ENCODE measurements at places on chromosomes 1 and 21.
A peak's percentile ranks its signal among the peaks of the same experiment; 100 is the strongest.

GRCh38 chr1:116476321-116476720 is 94.5 kb downstream of the CD58 start:
- DNase-seq, result no peak

GRCh38 chr1:54408147-54409066 is 2.2 kb upstream of the SSBP3 start:
- DNase-seq, result no peak

DNA sequence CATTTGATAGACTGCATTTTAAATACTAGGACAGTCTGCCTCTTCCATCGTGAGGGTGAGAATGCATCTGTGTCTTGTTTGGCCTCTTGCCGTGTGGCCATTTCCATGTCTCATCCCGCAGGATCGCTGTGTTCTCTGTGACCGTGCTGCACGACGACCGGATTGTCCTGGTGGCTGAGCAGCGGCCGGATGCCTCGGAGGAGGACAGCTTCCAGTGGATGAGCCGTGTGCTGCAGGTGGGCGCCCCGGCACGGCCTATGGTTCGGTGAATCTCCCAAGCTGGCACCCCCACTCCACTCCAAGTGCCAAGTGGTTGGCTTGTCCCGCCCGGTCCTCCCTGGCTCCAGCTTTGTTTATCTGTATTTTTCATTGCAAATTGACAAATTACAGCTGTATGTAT is 55.2 kb downstream of the S100B start:
- no peak for DNase-seq

GRCh38 chr1:89702520-89703045 is 69.7 kb downstream of the LRRC8C start:
- DNase-seq, result no peak

GRCh38 chr1:227434808-227435444 is 116.6 kb upstream of the CDC42BPA start:
- DNase-seq, result no peak

- no peak for DNase-seq
Observed at GRCh38 chr1:14539309-14539708, 59.2 kb upstream of the KAZN start.

DNA sequence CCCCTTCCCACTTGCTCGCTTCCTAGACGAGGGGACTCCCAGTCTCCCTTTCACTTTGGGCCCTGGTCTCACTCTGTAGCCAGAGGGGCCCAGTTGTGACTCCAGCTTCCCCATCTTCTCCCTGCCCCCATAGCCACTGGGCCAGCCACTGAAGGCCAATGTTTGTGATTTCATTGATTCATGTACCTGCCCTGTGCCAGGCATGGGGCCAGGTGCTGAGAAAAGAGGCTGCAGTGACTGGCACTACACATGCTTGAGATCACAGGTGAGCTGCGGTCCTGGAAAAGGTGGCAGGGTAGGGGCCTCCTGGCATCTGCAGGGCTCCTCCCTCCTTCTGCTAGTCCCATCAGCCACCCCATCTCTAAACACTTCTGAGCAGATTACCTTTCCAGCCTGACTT is 345.3 kb upstream of the VAMP3 start:
- DNase-seq, result no peak

GRCh38 chr1:26831059-26831458 is 4.6 kb downstream of the ZDHHC18 start:
- DNase-seq, result no peak

DNA sequence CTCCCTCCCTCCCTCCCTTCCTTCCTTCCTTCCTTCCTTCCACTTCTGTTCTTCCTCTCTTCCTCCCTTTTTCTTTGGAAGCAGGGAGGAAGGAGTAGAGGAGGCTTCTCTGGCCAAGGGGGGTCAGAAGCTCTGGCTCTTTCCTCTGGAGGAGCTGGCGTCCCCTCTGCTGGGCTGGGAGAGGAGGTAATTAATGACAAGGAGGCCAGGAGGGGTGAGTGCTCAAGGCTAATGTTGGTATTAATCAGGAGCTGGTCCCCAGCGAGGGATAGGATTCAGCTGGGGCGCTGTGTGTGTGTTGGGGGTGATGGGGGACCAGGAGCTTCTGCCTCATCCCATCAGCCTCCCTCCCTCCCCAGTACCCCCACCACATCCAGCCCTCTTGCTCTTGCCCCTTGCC is 6.2 kb upstream of the PEAR1 start:
- DNase-seq, result no peak

GRCh38 chr1:38061290-38061689 is 14.7 kb upstream of the POU3F1 start:
- no peak for DNase-seq

DNA sequence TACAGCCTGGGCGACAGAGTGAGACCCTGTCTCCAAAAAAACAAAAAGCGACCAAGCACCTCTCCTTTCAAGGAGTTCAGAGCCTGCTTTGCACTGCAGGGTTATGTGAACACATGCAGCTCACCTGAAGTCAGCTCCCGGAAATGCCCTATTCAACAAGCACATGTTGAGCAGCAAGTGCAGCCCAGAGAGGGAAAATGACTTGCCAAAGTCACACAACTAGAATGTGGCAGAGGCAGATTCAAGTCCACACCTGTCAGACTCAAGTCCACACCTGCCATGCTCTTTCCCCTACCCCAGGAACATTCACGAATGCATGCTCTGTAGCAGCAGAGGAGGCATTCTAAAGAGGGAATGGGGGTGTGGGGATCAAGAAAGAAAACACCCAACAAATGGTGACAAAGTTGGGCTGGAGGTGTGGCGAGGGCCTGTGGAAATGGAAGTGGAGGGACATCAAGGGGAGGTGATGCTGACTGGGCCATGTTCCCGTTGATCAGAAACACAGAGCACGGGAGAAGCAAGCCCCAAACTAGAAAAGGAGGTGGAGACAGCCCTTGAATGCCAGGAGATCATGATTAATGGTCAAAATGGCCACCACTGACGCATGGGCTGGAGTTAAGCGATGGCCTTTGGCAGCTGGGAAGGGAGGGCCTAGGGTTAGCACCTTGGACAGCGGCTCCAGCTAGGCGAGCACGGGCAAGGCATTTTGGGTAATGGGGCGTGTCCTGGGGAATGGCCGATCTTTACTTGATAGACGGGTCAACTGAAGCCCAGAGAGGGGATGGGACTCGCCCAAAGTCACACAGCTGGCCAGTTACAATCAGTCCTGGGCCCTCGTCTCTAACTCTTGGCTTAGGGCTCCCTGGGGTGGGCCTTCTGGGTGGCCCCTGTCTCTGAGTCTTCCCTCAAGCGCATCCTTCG is 21.5 kb downstream of the RAP1GAP start:
- no peak for DNase-seq

DNA sequence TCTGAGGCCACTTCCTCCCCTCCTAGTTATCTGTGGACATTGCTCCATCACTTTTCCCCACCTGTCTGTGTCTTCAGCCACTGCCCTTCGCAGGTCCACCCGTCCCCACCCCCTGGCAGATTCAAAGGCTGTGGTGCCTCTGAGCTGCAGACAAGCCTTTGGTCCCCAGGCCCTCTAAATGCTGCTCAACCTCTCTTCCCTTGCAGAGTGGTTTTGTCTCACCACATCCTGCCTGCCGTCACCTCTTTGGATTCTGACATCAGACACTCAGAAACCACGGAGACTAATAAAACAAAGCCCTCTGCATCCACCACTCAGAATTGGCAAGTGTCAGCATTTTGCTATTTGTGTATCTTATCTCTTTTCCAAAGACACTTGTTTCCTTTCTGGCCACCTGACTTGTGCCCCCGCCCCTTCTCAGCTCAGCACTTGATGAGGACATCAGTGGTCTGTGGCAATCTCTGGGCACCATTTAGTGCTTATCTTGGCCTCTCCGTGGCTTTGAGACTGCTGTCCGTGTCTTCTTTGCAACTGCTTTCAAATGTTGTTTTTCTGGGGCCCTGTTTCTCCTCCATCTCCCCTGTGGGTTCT is 7.7 kb downstream of the CNIH3 start:
- peak; percentile 44 for DNase-seq

DNA sequence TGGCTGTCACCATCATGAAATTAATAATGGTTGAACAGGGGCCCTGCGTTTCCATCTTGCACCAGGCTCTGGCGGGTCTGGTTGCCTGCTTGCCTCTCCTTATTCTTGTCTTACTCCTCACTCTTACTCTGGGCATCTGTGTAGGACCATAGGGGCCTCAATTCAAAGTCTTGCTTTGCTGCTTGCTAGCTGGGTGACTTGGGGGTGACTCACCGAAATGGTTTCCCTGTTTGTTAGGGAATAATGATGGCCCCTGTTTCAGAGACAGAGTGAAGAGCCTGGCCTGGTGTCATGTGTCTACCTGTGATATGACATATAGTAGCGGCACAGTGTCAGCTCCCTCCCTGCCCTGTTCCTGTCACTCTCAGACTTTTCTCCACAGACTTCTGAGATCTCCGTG is 24.6 kb downstream of the KCNC4 start:
- no peak for DNase-seq

- DNase-seq, result no peak
Observed at GRCh38 chr1:185860859-185861258, 126.7 kb downstream of the HMCN1 start.

GRCh38 chr1:93140106-93140505 is 40.1 kb downstream of the TMED5 start:
- DNase-seq, result no peak

DNA sequence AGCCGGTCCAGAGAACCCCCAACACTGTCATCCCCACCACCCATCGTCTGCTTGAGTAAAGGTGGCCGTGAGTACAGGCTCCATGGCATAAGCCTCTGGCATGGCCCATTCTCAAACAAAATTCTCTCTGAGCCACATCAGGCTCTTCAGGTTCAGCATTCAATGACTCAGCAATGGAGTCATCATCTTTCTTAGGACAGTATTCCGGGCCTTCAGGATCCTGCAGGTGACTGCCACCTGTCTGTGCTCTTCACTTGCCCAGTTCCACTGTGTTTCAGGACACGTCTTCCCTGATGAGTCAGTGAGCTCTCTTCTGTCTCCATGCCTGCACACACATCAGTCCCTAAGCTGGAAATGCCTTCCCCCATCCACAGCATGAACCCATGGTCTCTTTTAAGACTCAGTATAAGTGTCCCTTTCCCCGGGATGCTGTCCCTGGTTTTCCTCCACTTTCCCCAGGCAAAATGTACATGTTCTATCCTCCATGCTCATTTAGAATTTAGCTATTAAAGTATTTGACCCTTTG is 81.1 kb upstream of the FGGY start:
- DNase-seq, result no peak

All from GM18507 (cell line).